ENCODE measurements at places on chromosomes 5 and 9.

DNA sequence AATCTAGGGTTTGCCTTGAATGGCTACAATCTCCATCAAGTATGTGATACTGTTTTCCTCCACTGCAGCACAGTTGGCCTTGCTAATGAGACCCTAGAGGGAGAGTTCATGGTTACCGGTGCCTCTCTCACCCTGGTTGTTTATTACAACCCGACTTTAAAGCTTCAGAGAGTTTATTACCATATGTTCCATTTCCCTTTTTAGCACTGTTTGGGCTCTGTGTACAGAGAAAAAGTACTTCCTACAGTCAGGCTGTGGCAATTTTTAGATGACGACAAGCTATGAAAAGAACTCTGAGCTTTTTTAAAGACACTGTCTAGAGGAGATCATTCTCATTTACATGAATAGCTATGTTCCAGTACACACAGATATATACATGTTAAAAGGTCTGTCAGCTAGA, 48.8 kb upstream of the PLCXD3 start:
- DNase-seq, result no peak

DNA sequence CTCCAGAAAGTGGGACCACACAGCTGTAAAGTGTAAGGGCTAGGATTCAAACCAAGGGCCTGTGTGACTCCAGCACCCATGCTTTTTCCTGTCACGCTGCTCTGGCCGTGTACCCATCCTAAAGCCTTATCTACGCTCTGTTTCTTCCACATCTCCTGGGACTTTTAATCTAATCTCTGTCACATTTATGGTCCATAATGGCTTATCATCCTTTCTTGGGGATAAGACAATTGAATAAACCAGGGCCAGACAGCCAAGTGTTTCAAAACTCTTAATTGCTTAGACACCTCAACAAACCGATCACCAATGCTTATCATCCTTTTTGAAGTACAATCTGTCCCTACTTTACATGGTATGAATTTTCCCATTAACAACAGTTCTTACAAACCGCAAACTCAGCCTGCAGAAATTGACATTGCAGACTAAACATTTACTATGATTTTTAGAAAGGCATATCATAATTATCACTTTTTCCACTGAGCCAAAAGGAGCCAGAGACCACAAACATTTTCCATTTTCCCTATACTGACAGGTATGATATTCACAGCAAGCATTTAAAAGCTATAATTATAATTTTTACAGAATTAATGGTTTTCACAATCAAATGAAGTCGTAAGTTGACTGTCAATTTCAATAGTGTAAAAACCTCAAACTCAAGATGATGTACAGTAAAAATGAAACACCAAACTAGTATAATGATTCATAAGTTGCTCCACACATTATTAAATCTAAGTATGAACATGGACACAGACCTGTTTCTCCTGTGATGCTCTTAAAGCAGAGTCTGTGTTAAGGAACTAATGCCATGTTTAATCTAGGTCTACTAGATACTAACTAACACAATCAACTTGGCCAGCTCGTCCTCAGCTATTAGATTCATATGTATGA, 99.5 kb downstream of the FBXW11 start:
- peak; percentile 25 for DNase-seq

- DNase-seq, result no peak
Measured at GRCh38 chr5:68999181-68999580, 94.6 kb upstream of the SLC30A5 start.

- no peak for DNase-seq
Measured at GRCh38 chr5:39120052-39120420, 45.8 kb upstream of the RICTOR start.

DNA sequence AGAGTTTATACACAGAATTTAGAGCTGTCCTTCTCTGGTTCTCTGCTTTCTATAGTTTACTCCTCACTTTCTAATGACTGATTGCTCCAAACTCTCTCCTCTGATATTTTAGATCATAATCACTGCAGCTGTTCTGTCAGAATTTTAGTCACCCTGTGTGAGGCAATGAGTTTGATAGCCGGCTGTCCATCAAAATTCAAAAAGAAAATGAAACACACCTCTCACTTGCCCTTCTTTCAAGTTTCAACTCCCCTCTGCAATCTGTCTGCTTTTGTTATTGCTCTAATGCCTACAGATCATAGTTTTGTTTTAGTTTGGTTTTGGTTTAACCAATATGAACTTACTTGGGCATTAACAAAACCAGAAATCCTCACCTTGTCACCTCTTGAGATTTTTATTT, 23.3 kb upstream of the ABLIM3 start:
- no peak for DNase-seq

DNA sequence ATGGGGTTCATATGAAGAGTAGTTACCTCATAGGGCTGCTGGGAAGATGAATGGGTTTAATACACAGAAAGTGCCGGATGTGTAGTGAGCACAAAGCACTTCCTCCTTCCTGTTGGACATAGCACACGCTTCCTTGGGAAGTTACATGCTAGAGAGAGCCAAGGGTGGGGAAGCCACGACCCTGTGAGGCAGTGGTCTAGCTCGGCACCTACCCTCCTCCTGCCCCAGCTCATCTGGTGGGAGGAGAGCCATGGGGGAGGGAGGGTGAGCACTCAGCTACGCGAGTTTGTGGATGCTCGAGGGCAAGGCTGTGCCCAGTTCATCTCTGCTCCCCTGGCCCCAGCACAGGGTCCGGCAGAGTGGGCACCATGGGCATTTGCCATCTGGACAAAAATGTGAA, 43.6 kb upstream of the NEK6 start:
- no peak for DNase-seq

DNA sequence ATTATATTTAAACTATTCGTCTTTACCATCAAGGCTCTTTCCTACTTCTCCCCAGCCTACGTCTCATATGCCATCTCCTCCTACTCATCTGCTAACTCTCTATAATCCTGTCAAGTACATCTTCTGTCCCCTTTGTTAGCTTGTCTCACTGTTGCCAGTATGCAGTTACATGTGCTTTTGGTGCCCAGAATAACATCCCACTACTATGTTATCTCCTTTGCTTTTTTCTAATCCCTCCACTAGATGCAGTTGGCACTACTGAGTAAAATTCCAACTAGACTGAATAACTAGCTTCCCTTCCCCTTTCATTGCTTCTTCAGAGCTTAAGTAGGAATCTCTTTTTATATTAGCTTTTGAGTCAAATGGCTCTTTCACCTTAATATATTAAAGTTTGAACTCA, 3.0 kb upstream of the ARRDC3 start:
- no peak for DNase-seq

- no peak for DNase-seq
Measured at GRCh38 chr9:134366223-134367031, 40.2 kb downstream of the RXRA start.

DNA sequence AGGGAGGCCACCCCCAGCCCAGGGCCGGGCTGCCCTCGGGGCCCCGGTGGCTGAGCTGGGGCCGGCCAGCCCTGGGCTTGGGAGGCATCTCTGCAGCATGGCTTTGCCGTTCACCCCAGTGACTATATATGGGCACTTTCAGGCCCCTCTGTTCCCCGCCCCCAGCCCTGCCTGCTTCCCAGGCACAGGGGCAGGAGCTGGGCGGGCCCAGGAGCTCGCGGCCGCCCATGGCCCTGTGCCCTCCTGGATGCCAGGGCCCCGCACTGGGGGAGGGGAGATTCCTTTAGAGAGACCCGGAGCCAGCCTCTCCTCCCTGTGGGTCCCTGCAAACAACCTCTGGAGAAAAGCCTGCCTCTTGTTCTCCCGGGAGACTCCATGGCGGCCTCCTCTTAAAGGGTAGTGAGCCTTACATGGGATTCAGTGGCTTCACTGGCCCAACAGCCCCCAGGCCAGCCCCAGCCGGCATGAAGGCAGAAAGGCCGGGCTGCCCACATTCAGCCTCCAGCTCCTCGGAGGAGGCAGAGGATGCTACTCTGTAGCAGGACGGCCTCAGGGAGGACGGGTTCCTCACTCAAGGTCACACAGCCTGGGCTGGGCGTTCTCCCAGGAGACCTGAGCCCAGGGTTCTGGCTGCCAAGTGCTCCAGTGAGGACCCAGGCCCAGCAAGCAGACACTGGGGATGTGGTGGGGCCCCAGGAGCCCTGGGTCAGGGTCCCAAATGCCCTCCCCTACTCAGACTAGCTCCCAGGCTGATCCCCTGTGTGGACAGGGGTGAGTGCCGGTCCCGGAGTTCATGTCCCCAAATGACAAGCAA, 4.1 kb downstream of the NACC2 start:
- no peak for DNase-seq

DNA sequence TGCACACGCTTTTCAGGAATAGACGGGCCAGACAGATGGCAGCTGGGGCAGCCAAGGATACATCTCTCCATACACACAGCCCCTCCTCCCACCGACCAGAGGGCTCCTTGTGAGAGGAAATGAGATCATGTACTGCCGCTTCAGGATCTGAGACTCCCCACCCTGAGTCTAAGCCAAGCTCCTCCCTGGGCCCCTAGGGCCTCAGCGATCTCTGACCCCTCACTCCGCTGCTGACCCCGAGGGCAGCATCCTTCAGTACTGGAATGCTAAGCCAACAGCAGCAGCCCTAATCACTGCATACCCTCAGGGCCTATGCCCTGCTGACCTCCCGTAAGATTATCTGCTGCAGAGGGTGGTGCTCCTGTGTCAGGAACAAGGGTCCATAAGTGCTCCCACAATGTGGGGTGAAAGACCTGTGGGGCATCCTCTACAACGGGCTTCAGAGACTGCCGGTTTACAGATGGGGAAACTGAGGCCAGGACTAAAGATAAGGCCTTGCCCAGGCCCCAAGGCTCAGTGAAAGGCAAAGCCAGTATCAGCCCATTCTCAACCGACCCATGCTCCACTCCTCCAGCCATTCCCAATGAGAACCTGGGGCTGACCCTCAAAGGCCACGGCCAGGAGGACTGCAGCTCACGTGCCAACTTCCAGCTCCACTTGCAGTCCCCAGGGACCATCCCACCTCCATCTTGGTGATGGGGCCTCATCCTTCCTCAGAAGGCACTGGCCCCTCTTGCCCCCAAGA, 37.5 kb downstream of the BICD2 start:
- no peak for DNase-seq

DNA sequence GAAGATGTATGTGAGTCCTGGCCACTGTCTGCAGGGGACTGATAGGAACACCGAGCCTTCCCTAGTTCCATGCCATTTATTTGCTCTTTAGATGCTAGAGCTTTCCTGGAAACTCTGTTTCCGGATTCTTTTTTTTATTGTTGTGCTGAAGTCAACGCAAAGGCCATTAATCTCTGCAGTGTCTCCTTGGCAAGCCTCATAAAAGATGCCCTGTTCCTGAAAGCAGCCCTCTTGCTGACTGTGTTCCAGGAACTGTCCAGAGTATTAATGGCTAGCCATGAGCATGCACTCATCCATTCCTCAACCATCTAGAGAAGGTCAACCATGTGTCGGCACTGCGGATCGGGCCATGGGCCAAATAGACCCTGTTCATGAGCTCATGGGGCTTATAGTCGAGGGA, 42.9 kb upstream of the SMAD5 start:
- no peak for DNase-seq

- DNase-seq, result no peak
Measured at GRCh38 chr5:173247041-173247440, 12.0 kb upstream of the NKX2-5 start.

- no peak for DNase-seq
Measured at GRCh38 chr9:98253565-98253964, 1.9 kb downstream of the TBC1D2 start.

- peak; percentile 60 for DNase-seq
Measured at GRCh38 chr5:141420855-141421488, at the start of gene PCDHGA11. Gene PCDHGA11 (plus strand): TSS chr5:141421051. CDS start chr5:141421228, 177 bp downstream.

- DNase-seq, result no peak
Measured at GRCh38 chr9:96646081-96646991, 8.8 kb downstream of the PRXL2C start.

DNA sequence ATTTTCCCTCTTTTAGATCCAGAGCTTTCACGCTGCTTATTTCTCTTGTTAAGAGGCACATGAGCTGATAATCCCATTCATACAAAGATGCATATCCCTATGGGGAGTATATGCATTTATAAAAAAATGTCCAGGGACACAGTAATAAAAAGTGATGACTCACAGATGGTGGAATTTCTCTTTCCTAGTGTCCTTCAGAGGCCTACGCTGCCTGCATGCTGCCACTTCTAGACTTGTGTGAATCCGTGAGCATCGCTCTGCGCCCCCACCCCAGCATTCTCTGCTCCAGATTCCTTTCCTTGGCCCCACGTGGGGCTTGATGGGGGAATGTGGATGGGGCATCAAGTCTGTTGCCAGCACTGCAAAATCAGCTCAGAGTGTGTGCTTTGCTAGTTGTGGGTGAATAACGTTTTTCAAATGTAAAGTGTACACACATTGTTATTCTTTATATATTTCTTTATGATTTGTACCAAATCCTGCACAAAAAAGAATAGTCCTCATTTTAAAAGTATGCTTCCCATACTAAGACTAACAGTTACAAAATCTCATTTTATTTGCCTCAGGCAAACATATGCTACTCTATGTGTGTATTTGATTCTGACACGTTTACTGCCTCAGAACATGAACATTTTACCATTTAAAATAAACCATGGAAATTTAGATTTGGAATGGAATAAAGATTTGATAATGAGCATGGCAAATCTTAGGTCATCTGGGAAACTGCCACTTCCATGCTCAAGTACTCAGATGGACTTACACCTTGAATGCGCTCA, 22.4 kb upstream of the RASGRF2 start:
- no peak for DNase-seq

Data from stimulated activated CD4-positive, alpha-beta T cell treated with anti-CD3 and anti-CD28 coated beads, Interleukin-2, amount 100 ng/mL, for 24 hours (primary cell).